ENCODE measurements at places on chromosomes 13 and 19. TPM values are rescaled to one million over a fixed set of nuclear protein-coding genes. Genes with fewer than 3 reads are reported as not detected.

The FTL gene
- total RNA-seq: 1,168 TPM

The TNFRSF19 gene
- 0.36 TPM for total RNA-seq

The FXYD3 gene
- total RNA-seq: not detected

The RFPL4AL1 gene
- total RNA-seq: not detected

The EXOC3L2 gene
- 0.23 TPM for total RNA-seq

The FOXO1 gene
- 27.6 TPM for total RNA-seq

The ZNF345 gene
- total RNA-seq: 7.1 TPM

The GRIK5 gene
- total RNA-seq: 0.31 TPM

The PROZ gene
- total RNA-seq: 0.82 TPM

The ZNF491 gene
- 3.8 TPM for total RNA-seq

The ZNF85 gene
- total RNA-seq: 5.4 TPM

- peaks cover under 1% of the 10 kb centered on the region for H3K27me3 ChIP-seq
- H3K36me3 ChIP-seq: no peaks in the 10 kb centered on the region
- H3K4me3 ChIP-seq: no peak overlapping the region
- no peaks in the 10 kb centered on the region for H3K4me1 ChIP-seq
- DNase-seq: no peak
- no peak overlapping the region for H3K27ac ChIP-seq
Observed at GRCh38 chr13:74346960-74347359, 212.8 kb upstream of the KLF12 start.

GRCh38 chr13:74443631-74444030, 309.4 kb upstream of the KLF12 start:
- H3K27ac ChIP-seq: no peak overlapping the region
- H3K27me3 ChIP-seq: peaks cover 3% of the 10 kb centered on the region
- H3K36me3 ChIP-seq: no peaks in the 10 kb centered on the region
- no peak for DNase-seq
- no peaks in the 10 kb centered on the region for H3K4me1 ChIP-seq

- H3K27ac ChIP-seq: peak overlapping the region; percentile 62
- H3K36me3 ChIP-seq: no peaks in the 10 kb centered on the region
- H3K4me3 ChIP-seq: peak overlapping the region; percentile 98
- no peaks in the 10 kb centered on the region for H3K27me3 ChIP-seq
- H3K4me1 ChIP-seq: peaks cover 53% of the 10 kb centered on the region
Observed at GRCh38 chr19:45508417-45508860, 1.2 kb downstream of the VASP start.

- no peak overlapping the region for H3K27ac ChIP-seq
- H3K27me3 ChIP-seq: no peaks in the 10 kb centered on the region
- H3K4me3 ChIP-seq: no peak overlapping the region
- no peak for DNase-seq
- H3K4me1 ChIP-seq: no peaks in the 10 kb centered on the region
- H3K36me3 ChIP-seq: peaks cover 4% of the 10 kb centered on the region
Observed at GRCh38 chr13:60479273-60479672, 82.3 kb downstream of the TDRD3 start.

GRCh38 chr13:92609376-92609775, 617.2 kb upstream of the GPC6 start:
- no peaks in the 10 kb centered on the region for H3K4me1 ChIP-seq
- no peak overlapping the region for H3K27ac ChIP-seq
- H3K36me3 ChIP-seq: no peaks in the 10 kb centered on the region
- no peak for DNase-seq
- H3K27me3 ChIP-seq: no peaks in the 10 kb centered on the region

DNA sequence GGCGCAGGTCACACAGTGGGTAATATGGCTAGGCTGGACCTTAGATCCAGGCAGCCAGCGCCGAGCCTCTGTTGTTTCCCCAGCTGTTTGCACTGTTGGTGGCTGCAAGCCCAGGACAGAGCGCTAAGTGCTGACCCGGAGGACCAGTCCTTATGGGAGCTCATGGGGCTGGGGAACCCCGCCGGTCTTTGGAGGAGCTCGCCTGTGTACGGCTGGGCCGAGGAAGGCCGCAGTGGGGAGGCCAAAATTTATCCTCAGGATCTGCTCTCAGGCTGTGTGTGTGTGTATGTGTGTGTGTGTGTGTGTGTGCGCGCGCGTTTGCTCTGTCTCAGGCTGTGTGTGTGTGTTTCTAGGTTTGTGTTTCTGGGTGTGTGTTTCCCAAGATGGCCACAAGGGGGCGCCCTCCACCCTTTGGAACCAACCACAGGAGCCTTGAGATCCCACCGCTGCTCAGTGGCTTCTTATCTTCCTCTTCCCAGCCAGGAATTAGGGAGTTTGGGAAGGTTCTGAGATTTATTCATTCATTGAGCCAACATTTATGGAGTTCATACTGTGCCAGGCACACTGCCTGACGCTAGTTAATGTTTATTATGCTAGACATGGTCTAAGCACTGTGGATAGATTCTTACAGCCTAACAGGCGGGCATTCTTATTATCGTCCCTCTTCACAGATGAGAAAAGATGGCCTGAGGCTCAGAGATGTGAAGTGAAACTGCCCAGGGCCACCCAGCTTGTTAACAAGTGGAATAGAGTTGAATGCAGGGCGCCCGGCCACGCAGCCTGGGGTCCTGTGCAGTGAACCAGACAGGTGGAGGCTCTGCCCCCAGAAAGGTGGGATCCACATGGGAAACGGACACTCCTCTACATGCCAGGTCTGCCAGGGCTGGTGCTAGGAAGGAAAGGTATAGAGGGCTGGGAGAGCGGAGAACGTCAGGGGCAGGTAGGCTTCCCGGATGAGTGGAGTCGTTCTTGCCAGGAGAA, 13.0 kb downstream of the PGLYRP1 start:
- no peak overlapping the region for H3K27ac ChIP-seq
- H3K36me3 ChIP-seq: peaks cover 7% of the 10 kb centered on the region
- peak; percentile 62 for DNase-seq
- H3K27me3 ChIP-seq: peaks cover 5% of the 10 kb centered on the region
- peaks cover 4% of the 10 kb centered on the region for H3K4me1 ChIP-seq

- no peak for DNase-seq
- H3K27me3 ChIP-seq: no peaks in the 10 kb centered on the region
- H3K4me1 ChIP-seq: no peaks in the 10 kb centered on the region
Observed at GRCh38 chr19:29504454-29504853, 21.3 kb upstream of the VSTM2B start.

GRCh38 chr13:85521657-85522056, 277.6 kb downstream of the SLITRK6 start:
- H3K27me3 ChIP-seq: no peaks in the 10 kb centered on the region
- no peak for DNase-seq
- H3K4me3 ChIP-seq: no peak overlapping the region
- no peaks in the 10 kb centered on the region for H3K36me3 ChIP-seq
- no peak overlapping the region for H3K27ac ChIP-seq

DNA sequence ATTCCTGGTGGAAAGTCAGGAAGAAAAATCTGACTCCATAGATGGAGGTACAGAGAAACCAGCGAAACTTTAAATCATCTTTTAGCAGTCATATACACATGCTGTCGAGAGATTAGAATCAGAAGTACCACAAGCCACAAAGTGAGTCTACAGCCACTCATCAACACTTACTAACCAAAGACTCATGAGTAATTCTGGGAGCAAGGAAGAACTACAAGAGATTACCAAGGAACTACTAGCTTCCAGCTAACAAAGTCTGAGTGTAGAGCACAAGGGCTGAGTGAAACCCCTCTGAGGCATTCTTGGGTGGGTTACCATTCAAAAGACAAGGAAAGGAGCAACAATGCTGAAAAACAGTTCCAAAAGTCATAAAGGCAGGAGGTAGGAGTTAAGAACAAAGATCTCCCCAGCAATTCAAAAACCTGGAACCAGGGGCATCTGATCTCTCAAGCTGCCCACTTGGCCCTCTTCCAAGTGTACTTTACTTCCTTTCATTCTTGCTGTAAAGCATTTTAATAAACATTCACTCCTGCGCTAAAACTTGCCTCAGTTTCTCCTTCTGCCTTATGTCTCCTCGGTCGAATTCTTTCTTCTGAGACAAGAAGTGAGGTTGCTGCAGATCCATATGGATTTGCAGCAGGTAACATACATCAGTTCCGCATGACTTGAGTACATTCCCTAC, 13.0 kb downstream of the RBM26 start:
- H3K4me1 ChIP-seq: peaks cover 15% of the 10 kb centered on the region
- H3K4me3 ChIP-seq: no peak overlapping the region
- H3K27ac ChIP-seq: peak overlapping the region; percentile 49
- peak; percentile 69 for DNase-seq

- H3K4me1 ChIP-seq: no peaks in the 10 kb centered on the region
- H3K36me3 ChIP-seq: no peaks in the 10 kb centered on the region
- no peak overlapping the region for H3K27ac ChIP-seq
- peaks cover 2% of the 10 kb centered on the region for H3K27me3 ChIP-seq
Observed at GRCh38 chr19:41753159-41753558, 2.2 kb upstream of the CEACAM6 start.

DNA sequence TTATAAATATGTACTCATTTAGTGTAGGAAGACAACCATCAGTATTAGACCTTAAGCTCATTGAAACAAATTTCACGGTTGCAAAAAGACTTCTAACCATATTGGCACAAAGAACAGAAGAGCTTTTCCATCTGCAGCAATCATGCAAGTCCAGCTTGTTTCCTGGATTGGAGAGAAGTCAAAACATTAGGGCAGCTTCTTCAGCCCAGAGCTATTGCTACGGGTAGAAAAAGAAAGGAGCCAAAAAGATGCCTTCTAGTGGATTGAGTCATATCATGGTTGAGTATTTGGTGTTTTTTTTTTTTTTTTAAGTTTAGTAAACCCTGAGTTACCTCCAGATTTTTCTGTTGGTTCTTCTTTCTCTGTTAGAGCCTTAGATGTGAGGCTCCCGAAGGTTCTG, 99.8 kb downstream of the WDFY2 start:
- H3K4me3 ChIP-seq: no peak overlapping the region
- H3K27me3 ChIP-seq: no peaks in the 10 kb centered on the region
- DNase-seq: no peak
- no peaks in the 10 kb centered on the region for H3K36me3 ChIP-seq
- no peaks in the 10 kb centered on the region for H3K4me1 ChIP-seq

GRCh38 chr19:51410950-51411748, 6.3 kb downstream of the SIGLEC10 start:
- no peak overlapping the region for H3K27ac ChIP-seq
- no peak for DNase-seq
- peaks cover 21% of the 10 kb centered on the region for H3K4me1 ChIP-seq
- no peak overlapping the region for H3K4me3 ChIP-seq

- no peak overlapping the region for H3K27ac ChIP-seq
- no peak overlapping the region for H3K4me3 ChIP-seq
- no peak for DNase-seq
- no peaks in the 10 kb centered on the region for H3K36me3 ChIP-seq
- H3K4me1 ChIP-seq: no peaks in the 10 kb centered on the region
Observed at GRCh38 chr13:110099922-110100321, 207.0 kb downstream of the COL4A1 start.

- no peak for DNase-seq
- H3K27ac ChIP-seq: peak overlapping the region; percentile 64
- no peaks in the 10 kb centered on the region for H3K27me3 ChIP-seq
- H3K4me3 ChIP-seq: no peak overlapping the region
Observed at GRCh38 chr19:39352381-39353255, 10.4 kb downstream of the SAMD4B start.

- H3K27ac ChIP-seq: no peak overlapping the region
- H3K4me1 ChIP-seq: no peaks in the 10 kb centered on the region
- no peak for DNase-seq
- no peaks in the 10 kb centered on the region for H3K27me3 ChIP-seq
- no peaks in the 10 kb centered on the region for H3K36me3 ChIP-seq
Observed at GRCh38 chr13:68816715-68817114, 1290.9 kb upstream of the ATXN8OS start.

GRCh38 chr19:45290381-45290931, 32.2 kb downstream of the CKM start:
- H3K4me1 ChIP-seq: no peaks in the 10 kb centered on the region
- H3K36me3 ChIP-seq: peaks cover 21% of the 10 kb centered on the region
- H3K4me3 ChIP-seq: no peak overlapping the region
- DNase-seq: no peak
- H3K27me3 ChIP-seq: no peaks in the 10 kb centered on the region

DNA sequence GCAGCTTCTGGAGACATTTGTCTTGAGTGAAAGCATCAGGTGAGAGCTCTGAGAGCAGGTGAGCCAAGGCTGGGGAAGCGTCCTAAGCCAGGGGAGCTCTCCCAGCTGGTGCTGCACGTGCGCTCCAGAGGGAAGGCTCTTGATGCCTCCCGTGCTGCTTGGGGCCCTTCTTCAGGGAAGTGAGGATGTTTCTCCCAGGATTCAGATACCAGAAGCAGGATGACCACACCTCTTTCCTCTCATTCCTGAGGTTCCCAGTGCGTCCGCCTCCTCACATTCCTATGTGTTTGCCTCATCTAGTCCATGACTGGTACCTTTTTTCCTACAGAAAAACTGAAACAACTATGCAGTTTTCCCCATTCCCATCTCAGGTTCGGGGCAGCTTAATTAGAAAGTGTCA, 231.0 kb upstream of the IRS2 start:
- H3K27me3 ChIP-seq: no peaks in the 10 kb centered on the region
- no peak overlapping the region for H3K27ac ChIP-seq
- H3K36me3 ChIP-seq: no peaks in the 10 kb centered on the region

DNA sequence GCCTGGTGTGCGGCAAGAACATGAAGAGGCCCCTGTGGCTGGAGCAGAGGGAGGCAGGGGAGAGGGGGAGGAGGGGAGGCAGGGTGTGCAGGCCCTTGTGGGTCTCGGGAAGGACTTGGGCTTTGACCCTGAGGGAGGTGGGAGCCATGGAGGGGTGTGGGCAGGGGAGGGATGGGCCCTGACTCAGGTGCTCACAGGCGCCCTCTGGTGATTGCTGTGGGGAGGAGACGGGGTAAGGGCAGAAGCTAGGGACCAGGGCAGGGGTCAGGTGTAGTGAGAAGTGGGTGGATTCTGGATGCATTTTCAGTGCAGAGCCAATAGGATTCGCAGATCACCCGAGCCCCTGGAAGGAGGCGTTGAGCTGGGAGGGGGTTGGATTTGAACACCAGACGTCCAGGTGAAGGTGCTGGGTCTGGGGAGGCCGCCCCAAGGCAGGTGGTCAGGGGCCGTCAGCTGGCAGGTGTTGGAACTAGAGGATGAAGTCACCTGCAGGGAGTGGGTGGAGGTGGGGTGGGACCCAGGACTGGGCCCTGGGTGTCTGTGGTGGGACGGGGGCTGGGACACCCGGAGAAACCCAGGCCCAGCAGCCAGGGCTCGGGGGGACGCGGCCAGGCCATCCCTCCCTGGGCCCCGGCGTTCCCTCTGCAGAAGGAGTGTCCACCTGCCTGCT, 185.4 kb downstream of the KDM4B start:
- no peaks in the 10 kb centered on the region for H3K27me3 ChIP-seq
- H3K4me1 ChIP-seq: no peaks in the 10 kb centered on the region
- H3K27ac ChIP-seq: no peak overlapping the region
- H3K4me3 ChIP-seq: no peak overlapping the region
- peaks cover 3% of the 10 kb centered on the region for H3K36me3 ChIP-seq
